ENCODE measurements at places on chromosomes 11 and 22. TPM values are rescaled to one million over a fixed set of nuclear protein-coding genes. Genes with fewer than 3 reads are reported as not detected.

- H3K36me3 ChIP-seq: no peaks in the 10 kb centered on the region
- H3K4me1 ChIP-seq: no peaks in the 10 kb centered on the region
- H3K27me3 ChIP-seq: no peaks in the 10 kb centered on the region
- no peak overlapping the region for H3K4me3 ChIP-seq
- DNase-seq: no peak
Observed at GRCh38 chr22:35854334-35854733, 136.7 kb downstream of the APOL5 start.

DNA sequence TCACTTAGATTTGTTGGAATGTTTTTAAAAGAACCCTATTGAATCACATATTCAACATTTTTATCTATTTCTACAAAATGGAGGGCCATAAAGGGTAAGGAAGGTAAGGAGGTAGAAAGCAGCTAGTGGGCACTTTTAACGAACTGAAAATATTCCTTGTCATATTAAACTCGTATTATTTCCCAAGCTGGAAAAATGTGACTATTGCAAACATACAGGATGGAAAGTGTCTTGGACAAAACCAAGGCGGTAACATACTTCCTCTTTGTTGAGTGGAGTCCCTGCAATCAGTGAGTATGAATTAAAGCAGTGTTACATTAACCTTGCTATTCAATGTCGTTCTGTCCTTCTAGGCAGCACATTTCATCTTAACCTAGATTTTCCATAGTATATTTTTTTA, 165.6 kb downstream of the RCN1 start:
- H3K27ac ChIP-seq: no peak overlapping the region
- no peaks in the 10 kb centered on the region for H3K27me3 ChIP-seq
- no peaks in the 10 kb centered on the region for H3K4me1 ChIP-seq
- no peaks in the 10 kb centered on the region for H3K36me3 ChIP-seq
- H3K4me3 ChIP-seq: no peak overlapping the region

PITPNM1 gene
- total RNA-seq: 48.8 TPM

CCDC116 gene
- 1.8 TPM for total RNA-seq

APOBEC3G gene
- 7.0 TPM for total RNA-seq

All from aorta (tissue), 5 donors.